ENCODE measurements at places on chromosomes 1 and 21.
A peak's percentile ranks its signal among the peaks of the same experiment; 100 is the strongest.

DNA sequence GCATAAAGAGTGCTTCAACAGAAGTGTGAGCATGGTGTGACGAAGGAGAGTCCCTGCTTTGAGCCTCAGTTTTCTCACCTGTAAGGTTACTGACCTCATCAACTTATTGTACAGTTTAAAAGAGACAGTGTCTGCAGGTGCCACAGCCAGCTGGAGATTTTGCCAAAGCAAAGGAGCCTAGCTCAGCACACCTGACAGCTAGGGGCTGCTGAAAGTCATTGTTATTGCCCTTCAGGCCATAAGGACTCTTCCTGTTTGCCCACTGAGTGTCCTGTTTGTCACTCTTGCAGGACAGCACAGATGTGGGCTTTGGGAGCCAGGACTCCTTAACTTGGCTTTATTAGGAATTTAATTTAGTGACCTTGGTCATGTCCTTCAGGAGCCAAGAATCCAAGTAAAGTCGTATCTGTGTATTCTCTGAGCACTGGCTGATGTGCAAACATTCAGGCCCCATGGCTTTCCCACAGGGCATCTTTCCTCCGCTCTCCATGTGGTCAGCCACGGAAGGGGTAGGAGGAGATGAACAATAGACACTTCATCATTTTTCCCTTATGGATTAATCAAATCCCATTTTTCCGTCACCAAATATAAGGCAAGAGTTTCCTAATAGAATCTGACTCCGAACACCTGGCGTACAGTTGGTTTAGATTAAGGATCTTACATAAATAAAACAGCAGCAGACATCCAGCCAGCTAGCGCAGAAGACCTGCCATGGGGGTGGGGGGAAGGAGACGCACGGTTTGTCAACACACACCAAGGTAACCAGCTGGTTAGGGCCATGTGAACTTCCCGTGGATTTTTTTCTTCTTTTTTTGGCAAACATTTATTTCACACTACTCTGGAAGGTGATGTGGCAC, 43.1 kb upstream of the KANK4 start:
- peak; percentile 55 for DNase-seq

DNA sequence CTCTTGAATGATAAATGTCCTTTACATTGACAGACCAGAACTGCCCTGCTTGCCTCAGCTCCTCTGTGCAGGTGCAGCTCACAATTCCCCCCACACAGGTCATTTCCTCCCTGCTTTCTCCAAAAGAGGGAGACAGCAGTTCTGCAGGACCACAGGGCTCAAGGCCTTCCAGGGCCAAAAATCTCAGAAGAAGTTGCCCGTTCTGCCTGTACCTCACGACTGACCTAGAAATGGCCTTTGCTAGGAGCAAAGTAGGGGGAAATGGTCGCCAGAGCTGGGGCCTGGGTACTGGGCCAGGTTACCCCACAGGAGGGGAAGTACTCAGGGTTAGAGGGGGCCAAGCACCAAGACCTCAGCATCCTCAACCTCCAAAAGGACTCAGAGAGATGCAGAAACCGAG, 11.1 kb downstream of the RNU1-2 start:
- DNase-seq: no peak

DNA sequence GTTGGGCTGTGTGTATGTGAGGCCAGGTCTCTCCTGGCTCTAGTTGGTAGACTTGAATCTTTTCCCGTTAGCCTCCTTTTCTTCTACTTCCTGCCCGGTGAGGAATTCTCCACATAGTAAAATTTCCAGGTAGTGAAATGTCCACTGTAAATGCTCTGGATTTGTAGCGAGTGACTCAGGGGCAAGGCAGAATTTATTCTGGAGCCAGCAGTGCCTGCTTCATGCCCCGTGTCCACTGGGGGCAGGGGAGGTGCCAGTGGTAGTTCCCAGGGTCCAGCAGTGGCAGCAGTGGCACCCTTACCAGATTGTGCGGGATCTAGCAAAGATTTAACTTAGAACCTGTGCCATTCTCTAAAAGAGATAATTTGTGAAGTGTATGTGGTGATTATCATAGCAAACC, 74.5 kb upstream of the USP24 start:
- no peak for DNase-seq

DNA sequence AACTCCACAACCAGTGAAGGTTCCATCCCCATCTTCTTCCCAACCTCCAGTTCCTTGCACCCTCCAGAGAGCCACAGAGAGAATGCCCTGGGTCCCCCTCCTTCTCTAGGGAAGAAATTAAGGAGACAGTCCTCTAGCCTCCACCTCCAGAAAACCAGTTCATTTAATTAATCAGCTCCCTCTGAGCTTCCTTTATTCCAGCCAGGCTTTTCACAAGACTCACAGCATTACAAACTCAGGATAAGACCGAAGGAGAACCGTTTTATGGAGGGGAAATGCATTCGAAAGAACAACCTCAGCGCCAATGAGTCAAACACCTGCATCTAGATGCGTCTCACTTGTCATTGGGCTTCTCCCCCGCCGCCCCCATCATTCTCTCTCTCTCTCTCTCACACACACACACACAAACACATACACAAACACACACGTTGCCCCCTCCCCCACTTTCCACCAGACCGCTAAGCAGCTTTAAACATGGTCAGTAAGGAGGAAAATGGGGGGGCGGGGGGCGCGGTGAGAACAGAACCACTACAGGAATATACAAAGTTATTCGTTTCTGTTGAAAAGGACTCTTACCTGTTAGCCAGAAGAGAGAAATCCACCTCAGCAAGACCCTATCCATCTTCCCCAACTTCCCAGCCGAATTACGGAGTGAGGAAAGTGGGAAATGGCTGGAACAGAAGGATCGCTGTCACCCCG, 544 bp downstream of the ILDR2 start:
- no peak for DNase-seq

GRCh38 chr1:18312961-18313360, 167.8 kb upstream of the KLHDC7A start:
- DNase-seq: no peak

DNA sequence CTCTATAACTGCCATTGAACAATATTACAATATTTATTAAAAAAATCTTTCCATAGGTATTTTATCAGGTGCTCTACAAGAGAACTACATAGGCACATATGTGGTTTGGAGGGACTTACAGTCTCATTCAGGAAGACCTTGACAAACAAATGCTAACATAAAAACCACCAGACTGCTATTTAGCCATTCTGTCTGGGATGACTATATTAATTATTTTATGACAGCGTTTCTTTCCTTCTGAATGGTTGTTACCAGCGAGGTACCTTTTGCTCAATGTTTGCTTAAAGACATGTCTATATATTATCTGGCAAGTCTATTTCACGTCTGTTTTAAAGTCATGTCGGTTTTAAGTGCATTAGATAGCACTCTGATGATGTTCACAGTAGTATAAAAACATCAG, 69.7 kb downstream of the RUNX1 start:
- DNase-seq: no peak

GRCh38 chr1:191453487-191453886, 704.8 kb upstream of the RGS18 start:
- DNase-seq: no peak

GRCh38 chr21:43868461-43868860, 3.4 kb downstream of the AGPAT3 start:
- peak; percentile 58 for DNase-seq

GRCh38 chr1:86150553-86151055, 6.0 kb downstream of the COL24A1 start:
- no peak for DNase-seq

DNA sequence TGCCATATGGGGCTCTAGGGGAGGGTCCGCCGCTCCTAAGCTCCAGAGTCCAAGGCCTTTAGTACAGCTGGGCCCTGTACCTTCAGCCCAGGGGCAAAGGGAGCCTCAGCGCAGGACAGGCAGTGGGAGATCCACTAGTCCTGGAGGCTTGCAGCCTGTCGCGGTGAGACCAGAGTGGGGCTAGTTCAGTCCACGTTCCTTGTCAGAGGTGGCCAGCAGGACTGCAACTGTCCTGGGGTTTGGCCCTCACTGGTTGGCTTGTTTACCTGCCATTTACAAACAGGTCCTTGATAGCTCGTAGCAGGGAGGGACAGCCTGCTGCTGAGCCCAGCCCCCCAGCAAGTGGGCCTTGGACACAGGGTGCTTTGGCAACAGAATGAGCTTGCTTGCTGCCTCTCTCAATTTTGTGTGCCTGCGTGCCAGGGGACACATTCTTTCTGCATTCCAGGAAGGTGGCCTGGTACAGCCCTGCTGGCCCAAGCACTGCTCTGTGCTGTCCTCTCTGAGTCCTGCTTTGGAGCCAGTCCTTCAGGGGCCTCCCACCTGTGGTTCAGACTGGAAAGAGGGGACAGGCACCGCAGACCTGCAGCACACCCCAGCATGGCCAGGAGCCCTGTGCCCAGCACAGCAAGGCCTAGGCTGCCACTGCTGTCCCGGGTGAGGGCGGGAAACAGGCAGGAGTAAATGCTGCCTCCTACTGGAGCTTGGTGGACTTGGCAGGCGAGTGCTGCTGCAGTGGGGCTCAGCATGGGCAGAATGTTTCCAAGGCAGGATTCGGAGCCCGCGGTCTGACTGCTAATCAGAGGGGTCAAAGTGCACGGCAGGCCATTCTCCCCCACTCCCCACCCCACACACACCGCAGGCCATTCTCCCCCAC, 15.2 kb downstream of the H6PD start:
- no peak for DNase-seq

DNA sequence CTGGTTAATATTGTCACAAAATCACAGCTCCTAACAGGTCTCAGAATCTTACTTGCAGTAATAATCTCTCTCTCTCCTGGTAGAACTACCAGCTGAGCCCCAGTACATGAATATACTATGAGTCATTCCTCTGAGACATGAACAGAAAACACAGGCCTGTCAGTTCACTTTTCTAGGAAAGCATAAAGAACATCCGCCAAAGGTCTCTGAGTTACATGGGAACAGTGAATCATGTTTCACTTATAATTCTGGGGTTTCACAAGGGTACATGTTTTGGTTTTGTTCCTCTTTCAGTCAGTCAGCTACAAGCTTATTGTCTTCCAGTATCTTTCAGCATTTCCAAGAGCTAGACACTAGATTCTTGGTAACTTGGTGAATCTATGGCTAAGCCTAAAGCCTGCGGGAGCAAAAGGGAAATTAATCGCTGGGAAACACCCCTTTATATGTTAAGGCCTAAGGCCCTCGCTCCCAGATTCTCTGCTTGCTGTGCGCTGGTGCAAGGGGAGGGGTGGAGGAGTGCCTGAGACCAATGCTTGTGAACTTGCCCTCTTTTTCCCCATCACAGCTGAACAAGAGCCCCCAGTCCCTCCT, 31.7 kb downstream of the IFNGR2 start:
- no peak for DNase-seq

DNA sequence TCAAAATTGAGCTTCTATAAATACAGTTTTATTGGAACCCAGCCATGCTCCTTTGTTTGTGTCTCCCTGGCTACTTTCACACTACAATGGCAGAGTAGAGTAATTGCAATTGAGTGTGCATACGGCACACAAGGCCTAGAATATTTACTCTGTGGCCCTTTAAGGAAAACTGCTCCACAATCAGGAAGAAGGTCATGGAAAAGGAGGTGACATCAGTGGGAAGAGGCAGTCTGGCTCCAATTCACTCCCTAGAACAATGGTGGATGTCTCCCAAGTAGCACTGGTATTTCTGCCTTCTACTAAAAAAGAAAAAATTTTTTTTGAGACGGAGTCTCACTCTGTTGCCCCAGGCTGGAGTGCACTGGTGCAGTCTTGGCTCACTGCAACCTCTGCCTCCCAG, 51.3 kb downstream of the KRTAP19-8 start:
- DNase-seq: peak; percentile 83

GRCh38 chr1:159936273-159936904, 9.0 kb downstream of the IGSF9 start:
- DNase-seq: peak; percentile 42

GRCh38 chr1:201147396-201148015, 6.8 kb downstream of the TMEM9 start:
- DNase-seq: no peak

DNA sequence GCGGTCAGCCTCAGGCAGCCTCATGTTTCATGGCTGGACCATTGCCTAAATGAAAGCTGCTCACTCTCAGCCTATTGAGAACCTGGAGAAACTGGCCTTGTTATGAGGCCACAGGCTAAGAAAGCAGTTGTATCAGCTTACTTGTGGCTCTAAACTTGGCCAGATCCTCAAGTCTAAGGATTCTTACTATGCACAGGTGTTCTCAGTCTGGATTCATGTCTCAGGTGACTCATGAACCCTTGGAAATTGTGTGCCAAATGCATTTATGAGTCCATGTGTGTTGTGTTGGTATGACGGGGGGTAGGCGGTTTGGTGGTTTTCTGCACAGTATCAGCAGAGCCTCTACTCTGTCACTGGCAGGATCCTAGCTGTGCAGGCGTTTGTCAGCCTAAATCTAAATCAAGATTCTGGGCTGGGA, 90.4 kb downstream of the ROR1 start:
- no peak for DNase-seq

GRCh38 chr1:165887877-165888551, 60.6 kb downstream of the UCK2 start:
- DNase-seq: no peak

GRCh38 chr1:41242342-41243078, 404 bp upstream of the SCMH1 start:
- peak; percentile 90 for DNase-seq

- DNase-seq: no peak
Observed at GRCh38 chr1:244436336-244437085, 15.2 kb downstream of the ADSS2 start.

DNA sequence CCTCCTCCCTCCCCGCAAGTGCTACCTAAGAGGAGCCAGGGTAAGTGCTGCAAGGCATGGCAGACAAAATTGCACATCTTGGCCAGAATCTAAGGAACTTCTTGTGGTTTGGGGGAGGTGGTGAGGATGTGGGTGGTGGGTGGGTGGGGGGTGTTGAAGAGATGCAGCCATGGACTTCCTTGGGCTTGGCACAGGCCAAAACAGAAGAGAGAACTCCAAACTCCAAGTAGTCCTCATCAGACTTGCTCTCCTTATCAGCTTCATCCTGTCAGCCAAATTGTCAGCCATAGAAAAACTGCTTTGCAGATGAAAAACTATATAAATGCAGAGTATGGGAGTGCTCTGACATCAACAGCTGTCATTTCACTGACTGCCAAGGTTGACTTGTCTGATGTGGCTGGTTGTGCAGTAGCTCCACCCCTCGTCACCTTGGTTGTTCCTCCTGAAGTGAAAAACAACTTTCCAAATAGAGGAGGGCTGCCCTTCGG, 7.1 kb downstream of the AMIGO1 start:
- DNase-seq: no peak

GRCh38 chr1:228416217-228416933, at the start of gene TRIM17:
TSS of gene TRIM17 (minus strand) at chr1:228416861. CDS start at chr1:228415072, 1,789 bp downstream.
- no peak for DNase-seq

DNA sequence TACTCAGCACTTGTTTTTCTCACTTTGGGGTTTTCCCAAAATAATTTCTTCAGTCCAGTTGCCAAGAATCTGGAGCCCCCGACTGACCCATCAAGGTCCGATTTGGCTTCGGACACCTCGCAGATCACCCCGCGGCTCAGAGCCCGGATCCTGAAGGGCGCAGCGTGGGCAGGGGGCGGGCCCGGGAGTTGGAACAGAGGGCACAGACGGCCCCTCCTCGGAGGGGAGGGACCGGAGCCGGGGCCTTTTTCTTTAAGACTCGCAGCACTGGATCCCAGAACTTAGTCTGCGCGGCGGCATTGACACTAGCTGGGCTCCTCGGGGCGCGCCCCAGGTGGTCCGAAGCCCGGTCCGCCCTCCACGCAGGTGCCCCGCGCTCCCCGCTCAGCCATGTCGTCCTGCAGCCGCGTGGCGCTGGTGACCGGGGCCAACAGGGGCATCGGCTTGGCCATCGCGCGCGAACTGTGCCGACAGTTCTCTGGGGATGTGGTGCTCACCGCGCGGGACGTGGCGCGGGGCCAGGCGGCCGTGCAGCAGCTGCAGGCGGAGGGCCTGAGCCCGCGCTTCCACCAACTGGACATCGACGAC, at the start of gene CBR3:
Gene CBR3 (plus strand): TSS at position 277 of the 588 bp plus-strand sequence. CDS start 114 bp downstream, at position 391.
- no peak for DNase-seq

- no peak for DNase-seq
Observed at GRCh38 chr21:45525910-45526306, 16.3 kb downstream of the SLC19A1 start.

Data from NCI-H2029 (cell line).